ENCODE measurements at places on chromosomes 2 and 18. TPM values are rescaled to one million over a fixed set of nuclear protein-coding genes. Genes with fewer than 3 reads are reported as not detected.

- H3K27me3 ChIP-seq: no peaks in the 10 kb centered on the region
- H3K36me3 ChIP-seq: no peaks in the 10 kb centered on the region
- peaks cover 45% of the 10 kb centered on the region for H3K4me1 ChIP-seq
- H3K4me3 ChIP-seq: no peak overlapping the region
Measured at GRCh38 chr18:12886498-12887126, 2.6 kb upstream of the PTPN2 start.

DNA sequence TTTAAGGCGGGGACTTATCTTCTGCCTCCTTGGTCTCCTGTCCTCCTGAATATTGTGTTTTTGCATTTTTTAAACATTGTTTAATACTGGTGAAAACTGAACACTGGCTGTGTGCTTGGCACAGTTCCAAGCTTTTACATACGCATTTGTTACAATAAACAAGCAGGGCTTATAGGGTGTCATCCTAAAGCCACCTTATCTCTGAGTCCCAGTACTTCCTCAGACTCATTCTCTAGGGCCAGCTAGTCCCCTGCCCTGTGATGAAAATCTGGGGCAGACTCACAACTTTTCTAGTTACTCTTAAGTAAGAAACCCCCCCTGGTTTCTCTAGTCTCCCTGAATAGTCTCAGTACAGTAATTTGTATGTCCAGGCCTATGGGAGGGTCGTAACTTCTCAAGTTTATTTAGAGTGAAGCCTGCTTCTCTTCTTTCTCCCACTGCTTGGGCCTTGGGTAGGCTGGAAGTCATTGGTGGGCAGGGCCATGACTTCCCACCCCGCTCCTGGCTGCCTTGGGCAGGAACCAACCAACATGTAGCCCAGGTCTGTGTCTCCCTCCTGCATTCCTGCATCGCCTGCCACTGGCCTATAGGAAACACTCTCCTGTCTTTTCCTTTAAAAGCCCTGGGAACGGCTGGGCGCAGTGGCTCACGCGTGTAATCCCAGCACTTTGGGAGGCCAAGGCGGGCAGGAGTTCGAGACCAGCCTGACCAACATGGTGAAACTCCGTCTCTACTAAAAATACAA is 7.7 kb upstream of the KCNE4 start:
- H3K4me3 ChIP-seq: no peak overlapping the region
- H3K4me1 ChIP-seq: peaks cover 8% of the 10 kb centered on the region
- H3K27ac ChIP-seq: no peak overlapping the region
- DNase-seq: no peak

- no peak for DNase-seq
- no peaks in the 10 kb centered on the region for H3K27me3 ChIP-seq
- H3K27ac ChIP-seq: no peak overlapping the region
- H3K36me3 ChIP-seq: no peaks in the 10 kb centered on the region
Measured at GRCh38 chr2:71597756-71598155, 144.4 kb downstream of the DYSF start.

DNA sequence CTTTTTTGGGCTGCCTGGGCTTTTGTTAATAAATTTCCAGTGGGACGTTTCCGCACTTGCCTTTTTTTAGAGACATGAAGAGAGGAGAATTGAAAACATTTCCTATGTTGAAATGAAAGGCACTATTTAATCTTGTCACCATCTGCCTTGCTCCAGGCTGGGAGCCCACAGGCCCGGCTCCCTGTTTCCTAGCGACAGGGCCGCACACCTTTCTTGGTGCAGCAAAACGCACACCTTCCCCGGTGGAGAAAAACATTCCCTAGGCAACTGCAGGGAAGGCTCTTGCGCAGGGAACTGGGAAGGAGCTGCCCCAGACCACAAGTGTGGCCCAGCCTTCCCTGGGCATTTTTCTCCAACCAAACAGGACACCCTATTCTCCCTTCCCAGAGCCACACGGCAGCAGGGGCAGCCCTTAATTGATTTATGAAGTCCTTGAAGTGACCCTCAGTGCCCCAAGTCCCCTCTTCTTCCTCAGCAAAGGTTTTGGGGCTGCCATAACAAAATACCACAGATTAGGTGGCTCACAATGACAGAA is 132.9 kb upstream of the MSH6 start:
- H3K4me3 ChIP-seq: no peak overlapping the region
- no peaks in the 10 kb centered on the region for H3K27me3 ChIP-seq
- no peaks in the 10 kb centered on the region for H3K36me3 ChIP-seq
- peaks cover 15% of the 10 kb centered on the region for H3K4me1 ChIP-seq
- no peak for DNase-seq

DIPK1C gene
- not detected for total RNA-seq

DNA sequence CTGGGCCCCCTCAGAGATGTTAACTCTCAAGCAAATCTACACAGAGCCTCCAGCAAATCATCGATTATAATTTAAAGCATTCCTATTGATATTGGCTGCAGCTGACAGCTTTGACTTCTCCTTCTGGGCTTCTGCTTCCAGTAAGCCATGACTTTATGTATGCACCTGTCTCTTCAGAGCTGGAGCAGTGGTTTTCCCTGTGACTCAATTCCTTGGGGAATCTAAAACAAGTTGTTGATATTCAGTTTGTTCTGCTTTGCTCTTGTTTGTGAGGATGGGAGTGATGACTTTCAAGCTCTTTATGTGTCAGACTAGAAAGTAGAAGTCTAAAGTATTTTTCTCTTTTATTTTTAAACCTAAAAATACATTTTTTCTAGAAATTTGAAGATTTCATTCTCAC is 45.1 kb upstream of the TNP1 start:
- no peak for DNase-seq
- H3K4me1 ChIP-seq: no peaks in the 10 kb centered on the region
- H3K27me3 ChIP-seq: no peaks in the 10 kb centered on the region
- H3K36me3 ChIP-seq: no peaks in the 10 kb centered on the region
- H3K27ac ChIP-seq: no peak overlapping the region

DNA sequence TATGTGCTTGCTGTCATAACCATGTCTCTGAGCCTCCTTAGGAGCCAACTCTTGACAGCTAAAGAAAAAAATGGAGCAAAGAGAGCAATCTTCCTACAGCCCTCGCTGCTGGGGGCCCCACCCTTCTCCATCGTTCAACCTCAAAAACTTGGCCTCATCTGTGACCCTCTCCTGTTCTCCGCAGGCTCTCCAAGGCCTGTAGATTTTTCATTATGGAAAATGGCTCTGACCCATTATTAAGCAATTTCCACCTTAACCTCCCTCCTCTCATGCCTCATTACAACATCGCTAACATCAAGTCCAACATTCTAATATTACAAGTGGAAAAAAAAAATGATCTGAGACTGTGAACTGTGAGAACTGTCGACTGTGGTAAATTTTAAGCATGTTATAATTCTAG is 98.7 kb downstream of the SLC8A1 start:
- H3K36me3 ChIP-seq: no peaks in the 10 kb centered on the region
- H3K4me1 ChIP-seq: no peaks in the 10 kb centered on the region
- no peak for DNase-seq
- H3K27ac ChIP-seq: peak overlapping the region; percentile 33

- no peaks in the 10 kb centered on the region for H3K4me1 ChIP-seq
- no peak overlapping the region for H3K27ac ChIP-seq
- H3K36me3 ChIP-seq: no peaks in the 10 kb centered on the region
- H3K4me3 ChIP-seq: no peak overlapping the region
- no peaks in the 10 kb centered on the region for H3K27me3 ChIP-seq
Measured at GRCh38 chr2:237324837-237325236, 89.1 kb downstream of the COL6A3 start.

DNA sequence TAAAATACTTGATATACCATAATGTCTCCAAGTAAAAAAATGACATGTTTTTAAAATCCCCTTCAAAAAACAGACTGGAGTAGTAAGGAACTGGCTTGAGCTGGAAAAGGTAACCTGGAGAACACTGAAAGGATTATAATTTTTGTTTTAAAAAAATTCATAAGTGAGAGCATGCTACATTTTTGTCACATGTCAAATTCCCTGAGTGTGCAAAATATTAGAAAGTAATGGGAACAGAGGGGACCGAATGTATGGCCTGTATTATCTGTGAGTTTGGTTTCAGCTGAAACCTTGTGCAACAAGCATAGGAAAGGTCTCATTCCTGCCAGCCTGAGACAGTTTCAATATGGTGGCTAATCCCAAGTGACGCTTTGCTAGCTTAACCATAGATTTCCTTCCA is 202.5 kb downstream of the SLC39A10 start:
- no peak overlapping the region for H3K4me3 ChIP-seq
- H3K4me1 ChIP-seq: no peaks in the 10 kb centered on the region
- no peak overlapping the region for H3K27ac ChIP-seq
- H3K36me3 ChIP-seq: no peaks in the 10 kb centered on the region
- no peak for DNase-seq
- no peaks in the 10 kb centered on the region for H3K27me3 ChIP-seq

DNA sequence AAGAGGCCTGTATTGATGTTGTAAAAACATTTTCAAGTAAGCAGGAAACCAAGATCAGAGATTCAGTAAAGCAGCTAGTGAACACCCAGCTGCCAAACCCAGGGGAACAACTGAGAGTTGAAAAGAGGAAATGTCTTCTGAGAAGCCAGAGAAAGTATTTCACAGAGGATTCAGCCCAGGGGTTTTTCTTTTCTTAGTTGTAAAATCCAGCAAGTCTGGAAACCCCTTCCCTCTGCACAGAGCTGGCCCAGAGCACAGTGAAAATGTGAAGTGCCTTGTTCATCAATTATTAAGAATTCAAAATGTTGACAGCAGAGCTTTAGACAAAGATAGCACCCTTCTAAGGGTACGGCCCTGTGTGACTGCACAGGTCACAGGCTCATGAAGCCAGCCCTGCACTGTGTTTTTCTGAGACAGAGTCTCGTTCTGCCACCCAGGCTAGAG is 28.4 kb downstream of the AFF3 start:
- peaks cover 18% of the 10 kb centered on the region for H3K36me3 ChIP-seq
- DNase-seq: no peak
- peak overlapping the region; percentile 61 for H3K27ac ChIP-seq

- H3K27me3 ChIP-seq: no peaks in the 10 kb centered on the region
- peak; percentile 84 for DNase-seq
- H3K27ac ChIP-seq: no peak overlapping the region
- H3K36me3 ChIP-seq: no peaks in the 10 kb centered on the region
Measured at GRCh38 chr2:74548900-74549826, 4.6 kb downstream of the LOXL3 start.

PDE1A gene
- 2.1 TPM for total RNA-seq
